ENCODE measurements at places on chromosomes 16 and 17.

- DNase-seq, result no peak
Measured at GRCh38 chr16:55592306-55592705, 25.8 kb downstream of the CAPNS2 start.

GRCh38 chr16:28204622-28205021, 7.1 kb downstream of the XPO6 start:
- no peak for DNase-seq

DNA sequence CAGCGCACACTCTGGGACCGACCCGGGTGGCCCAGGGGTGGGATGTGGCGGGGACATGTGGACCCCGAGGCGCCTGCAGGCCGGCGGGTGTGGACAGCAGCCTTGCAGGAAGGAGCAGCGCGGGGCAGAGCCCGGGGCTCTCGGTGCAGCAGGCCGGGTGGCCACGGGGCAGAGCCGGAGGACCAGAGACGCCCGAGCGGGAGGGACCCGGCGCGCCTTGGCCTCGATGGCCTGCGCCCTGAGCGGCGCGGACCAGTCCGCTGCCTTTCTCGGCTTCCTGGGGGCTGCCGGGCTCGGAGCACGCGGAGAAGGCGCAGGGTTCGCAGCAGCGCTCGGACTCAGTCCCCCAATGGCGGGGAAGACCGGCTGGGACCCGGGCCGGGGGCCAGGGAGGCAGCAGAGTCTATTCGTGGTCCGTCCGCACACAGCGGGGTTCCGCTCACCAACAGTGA, 43.4 kb downstream of the OSBPL7 start:
- no peak for DNase-seq

DNA sequence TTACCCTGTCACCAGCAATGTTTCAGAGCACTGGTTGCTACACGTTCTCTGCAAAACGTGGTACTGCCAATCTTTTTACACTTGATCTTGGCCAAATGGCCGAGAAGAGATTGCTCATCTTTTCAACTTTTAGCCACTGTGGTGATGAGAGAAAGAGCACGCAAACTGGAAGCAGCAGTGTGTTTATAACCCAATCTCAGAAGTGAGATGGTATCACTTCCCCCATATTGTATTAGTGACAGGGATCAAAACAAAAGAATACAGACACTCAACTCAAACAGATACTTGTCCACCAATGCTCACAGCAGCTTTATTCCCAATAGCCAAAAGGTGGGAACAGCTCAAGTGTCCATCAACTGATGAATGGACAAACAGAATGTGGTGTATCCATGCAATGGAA, 72.1 kb upstream of the FA2H start:
- no peak for DNase-seq

DNA sequence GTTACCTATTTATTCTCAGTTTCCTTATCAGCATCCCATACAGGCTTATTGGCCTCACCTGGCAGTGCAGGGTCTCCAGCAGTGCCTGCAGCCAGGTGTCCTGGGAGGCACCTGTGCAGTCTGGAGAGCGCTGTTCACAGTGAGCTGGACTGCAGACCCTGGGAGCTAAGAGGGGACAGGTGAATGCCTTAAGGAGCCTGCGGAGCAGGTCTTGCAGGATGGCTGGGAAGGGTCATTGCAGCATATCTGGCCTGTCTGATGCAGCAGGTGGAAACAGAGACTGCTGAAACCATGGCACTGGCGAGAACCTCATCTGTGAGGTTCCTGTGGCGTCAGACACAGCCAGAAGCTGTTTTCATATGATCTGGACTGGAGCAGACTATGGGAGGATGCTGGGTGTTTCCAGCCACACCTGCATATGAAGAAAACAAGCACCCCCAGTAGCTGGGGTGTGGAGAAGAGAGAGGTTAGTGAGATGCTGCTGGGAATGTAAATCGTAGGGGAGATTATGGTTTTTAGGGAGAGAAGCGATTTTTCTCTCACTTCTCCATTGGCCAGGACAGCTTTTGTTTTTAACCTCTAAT, 77.0 kb downstream of the NTN1 start:
- DNase-seq, result no peak

DNA sequence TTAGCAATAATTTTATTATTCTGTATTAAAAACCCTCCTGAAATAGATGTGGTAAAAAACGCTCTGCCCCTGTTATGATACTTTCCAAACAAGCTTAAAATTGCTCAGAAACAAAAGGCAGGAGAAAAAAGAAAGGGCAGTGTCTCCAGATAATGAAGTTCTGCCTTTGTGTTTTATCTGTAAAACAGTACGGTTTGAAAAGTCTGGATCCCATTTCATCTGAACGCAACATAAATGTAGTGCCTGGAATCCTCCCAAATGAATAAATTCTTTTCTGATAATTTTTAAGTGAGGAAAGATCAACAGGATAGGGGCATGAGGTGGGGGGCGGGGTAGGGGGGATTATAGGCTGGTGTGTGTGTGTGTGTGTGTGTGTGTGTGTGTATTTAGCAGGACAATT, 87.5 kb upstream of the SOX9 start:
- no peak for DNase-seq

DNA sequence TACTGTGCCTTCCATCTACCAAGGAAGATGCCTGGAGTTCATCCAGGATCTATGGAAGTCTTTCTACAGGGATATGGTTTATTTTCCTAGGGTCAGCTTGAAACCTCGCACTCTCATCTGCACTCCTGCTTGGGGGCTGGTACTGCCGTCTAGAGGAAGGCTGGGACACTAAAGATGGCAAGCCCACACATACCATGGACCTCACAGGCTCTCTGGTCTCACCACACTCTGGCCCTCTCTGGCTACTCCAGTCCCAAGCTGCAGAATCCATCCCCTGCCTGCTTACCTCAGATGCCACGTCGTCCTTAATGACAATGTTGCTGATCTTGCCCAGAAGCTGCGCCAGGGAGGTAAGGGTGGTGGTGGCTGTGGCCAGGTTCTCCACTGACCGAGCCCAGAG, 2.1 kb upstream of the UNC119 start:
- DNase-seq, result no peak

- no peak for DNase-seq
Measured at GRCh38 chr17:58706351-58707140, 14.1 kb downstream of the RAD51C start.

DNA sequence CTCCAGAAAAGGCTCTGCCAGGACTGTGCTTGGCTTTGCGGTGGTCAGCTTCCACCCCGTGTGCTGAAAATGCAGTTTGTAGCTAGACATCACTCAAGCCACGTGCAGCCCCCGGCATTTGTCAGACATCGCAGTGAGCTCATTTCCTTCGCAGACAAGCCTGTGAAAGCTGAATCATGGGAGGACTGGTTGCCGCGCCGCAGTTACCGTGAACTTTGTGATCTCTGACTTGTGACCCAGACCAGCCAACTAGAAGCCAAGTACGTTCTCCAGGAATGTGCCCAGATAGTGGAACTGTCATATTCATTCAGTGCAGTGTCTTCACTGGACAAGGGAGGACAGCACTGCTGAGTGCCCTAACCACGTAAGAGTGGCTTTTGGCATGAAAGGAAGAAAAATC, 58.1 kb downstream of the NDE1 start:
- DNase-seq, result no peak

DNA sequence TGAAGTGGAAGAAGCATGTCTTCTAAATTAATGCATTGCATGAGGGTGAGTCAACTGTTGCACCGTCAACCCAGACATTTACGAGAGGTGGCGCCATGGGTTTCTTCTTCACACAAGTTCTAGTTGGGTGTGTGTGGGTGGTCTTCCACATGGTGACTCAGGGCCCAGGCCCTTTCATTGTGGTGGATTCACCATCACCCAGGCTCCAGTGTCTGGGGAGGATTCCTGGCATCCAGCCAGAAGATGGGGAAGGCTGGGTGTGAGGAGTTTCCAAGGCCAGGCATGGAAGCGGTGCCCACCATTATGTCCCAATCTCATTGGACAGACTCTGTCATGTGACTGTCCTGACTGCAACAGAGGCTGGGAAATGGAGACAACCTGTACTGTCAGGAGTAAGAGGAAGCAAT, 21.4 kb upstream of the JPH3 start:
- DNase-seq, result no peak

DNA sequence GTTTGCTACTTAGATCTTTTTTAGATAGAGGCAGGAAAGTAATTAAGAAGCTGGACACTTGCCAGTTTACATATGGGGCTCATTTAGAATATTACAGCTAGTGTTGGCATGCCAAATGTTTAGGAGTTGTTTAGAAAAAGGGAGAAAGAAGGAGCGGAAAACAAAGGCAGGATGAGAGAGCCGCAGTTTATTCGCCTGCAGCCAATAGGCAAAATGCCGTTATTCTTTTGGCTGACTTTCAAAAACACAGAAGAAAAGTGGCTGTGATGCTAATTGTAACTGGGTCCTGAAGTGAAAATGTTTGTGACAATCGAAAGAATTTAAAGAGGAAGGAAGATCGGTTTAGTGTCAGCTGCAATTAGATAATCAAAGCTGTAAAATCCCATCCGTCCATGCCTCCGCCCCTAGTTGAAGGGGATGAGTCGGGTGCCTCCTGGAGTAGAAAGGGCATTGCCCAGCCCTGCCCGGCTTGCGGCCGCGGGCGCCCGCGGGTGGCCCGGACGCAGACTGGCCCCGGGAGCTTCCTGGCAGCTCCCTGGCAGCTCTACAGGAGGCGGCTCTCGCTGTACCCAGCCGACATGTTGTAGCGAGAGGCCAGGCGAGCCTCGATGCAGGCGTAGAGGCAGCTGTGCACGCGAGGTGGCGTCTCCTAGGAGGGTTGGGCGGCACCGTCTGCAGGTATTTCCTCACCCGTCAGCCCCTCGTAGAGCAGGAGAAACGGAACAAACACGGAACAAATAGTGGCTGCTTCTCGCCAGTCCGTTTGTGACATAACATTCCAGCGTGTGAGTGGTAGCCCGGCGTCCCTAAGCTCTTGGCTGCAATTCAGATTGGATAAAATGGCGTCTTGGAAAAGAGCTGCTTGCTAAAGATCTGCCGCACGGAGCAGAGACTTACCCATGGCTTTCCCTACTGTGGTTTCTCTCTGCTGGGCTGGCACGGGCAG, 82.2 kb downstream of the TNRC6C start:
- no peak for DNase-seq

DNA sequence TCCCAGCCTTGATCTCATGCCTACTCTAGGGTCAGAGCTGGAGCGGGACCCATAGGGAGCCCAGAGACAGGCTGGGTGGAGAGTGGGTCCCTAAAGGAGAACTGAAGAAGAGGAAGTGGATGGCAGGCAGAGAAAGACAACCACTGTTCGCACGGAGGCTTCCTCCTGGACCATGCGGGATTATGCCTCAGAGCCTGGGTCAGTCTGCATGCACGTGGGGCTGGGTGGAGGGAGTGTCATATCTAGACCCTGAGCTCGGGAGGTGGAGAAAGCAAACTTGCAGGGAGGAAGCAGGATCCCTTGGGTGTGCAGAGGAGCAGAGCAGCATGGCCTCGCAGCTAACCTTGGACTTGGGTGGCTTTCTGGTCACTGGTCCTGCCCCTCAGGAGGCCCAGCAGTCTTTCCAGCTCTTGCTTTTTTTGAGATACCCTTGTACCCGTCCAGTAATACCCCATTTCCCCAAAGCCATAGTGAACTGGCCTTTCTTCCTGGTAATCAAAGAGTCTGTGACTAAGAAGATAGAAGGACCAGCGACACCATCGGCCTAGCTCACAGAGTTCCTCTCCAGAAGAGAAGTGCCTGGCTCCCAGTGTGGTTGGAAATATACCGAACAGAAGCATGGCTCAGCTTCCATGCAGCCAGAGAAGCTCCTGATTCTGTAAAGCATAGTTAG, 344.2 kb downstream of the CPPED1 start:
- no peak for DNase-seq

- no peak for DNase-seq
Measured at GRCh38 chr16:55035029-55035428, 104.4 kb downstream of the IRX5 start.

DNA sequence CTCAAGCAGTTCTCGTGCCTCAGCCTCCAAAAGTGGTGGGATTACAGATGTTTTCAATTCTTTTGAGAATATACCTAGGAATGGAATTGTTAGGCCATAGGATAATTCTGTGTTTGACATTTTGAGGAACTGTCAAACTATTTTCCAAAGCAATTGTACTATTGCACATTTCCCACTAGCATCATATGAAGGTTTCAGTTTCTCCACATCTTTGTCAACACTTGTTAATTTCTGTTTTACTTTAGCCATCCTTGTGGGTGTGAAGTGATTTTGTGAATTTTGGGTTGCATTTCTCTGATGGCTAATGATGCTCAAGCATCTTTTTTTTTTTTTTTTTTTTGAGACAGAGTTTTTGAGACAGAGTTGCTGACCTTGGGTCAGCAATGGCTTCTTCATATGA, 6.2 kb downstream of the NT5M start:
- no peak for DNase-seq

DNA sequence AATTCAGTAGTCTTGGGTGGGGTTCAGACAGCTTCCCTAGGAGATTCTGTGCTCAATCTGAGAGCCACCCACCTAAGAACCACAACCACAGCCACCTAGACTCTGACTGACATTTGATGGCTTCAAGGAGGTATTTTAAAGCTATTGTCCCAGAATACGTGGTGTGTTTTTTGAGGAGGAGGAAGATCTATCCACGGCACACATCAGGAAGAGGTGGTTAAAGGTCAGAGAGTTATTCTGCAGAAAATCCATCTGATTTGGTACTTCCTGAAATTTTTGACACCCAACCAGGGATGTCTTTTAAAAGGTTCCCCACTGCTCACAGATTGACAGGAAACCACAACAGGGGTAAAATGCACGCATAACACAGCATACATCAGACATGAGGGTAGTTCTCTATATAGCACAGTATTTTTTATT, 25.1 kb downstream of the SMARCE1 start:
- DNase-seq, result no peak

DNA sequence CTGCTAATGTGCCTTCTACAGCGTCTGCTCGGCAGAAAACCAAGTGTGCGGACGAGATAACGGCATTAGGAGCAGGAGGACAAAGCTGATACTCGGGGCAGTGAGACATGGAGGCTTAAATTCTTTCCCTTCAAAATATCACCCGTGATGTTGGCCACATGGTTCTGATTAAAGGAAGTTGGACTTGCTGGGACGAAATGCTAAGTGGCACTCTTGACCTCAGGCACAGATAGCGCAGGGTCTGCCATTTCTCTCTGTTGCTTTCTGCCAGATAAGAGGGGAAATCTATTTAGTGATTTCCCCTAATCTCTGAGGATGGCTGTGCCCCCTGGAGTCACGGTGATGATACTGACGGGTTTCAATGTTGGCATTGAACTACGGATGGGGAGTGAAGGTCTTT, 509.6 kb upstream of the EEF2KMT start:
- DNase-seq, result no peak

- peak; percentile 54 for DNase-seq
Measured at GRCh38 chr17:47698749-47699535, 5.0 kb downstream of the TBKBP1 start.

DNA sequence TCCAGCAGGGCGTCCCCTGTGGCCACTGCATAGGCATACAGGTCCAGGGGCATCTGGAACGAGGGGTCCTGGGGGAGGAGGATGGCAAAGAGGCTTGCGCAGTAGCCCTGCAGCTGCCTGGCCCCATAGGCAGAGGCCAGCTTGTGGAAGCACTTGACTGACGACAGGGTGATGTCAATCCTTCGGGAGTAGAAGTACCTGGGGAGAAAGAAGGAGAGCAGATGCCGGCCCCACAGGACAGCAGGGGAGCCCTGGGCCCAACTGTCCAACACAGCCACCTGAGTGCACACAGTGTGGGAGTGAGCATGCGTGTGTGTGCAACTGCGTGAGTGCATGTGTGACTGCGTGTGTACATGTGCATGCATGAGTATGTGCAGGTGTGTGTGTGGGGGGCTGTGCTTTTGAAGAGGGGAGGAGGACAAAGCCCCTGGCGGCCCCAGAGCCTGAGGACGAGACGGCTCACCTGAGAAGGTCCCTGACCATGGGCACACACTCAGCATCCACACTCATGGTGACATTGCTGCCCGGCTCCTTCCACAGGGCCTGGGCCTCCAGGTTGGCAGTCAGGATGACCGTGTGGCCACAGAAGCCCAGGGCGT, 7.1 kb downstream of the LGALS3BP start:
- DNase-seq, result no peak
